G401 (cell line): ENCODE measurements at places on chromosomes 2 and 18.
A peak's percentile ranks its signal among the peaks of the same experiment; 100 is the strongest.

GRCh38 chr2:45904267-45904945 is 252.9 kb downstream of the PRKCE start:
- DNase-seq = no peak

GRCh38 chr2:96095116-96095636 is 21.2 kb downstream of the ADRA2B start:
- DNase-seq = no peak

DNA sequence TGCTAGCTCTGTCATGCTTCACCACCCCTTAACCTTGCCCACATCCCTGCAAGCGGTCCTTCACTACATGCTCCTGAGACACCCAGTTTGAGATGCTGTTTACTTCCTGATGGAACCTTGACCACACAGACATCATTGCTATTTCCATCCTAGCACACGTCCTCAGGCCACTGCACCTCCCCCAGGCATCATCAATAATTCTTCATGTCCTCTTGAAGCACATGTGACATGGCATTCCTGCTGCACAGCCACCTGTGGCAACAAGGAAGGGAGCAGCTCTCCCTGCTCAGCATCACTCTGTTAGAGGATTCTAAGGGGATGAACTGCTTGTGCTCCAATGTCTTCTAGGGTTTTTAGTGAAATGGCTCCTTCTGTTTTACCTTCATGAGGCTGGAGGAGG is 26.1 kb upstream of the ST3GAL5 start:
- no peak for DNase-seq

DNA sequence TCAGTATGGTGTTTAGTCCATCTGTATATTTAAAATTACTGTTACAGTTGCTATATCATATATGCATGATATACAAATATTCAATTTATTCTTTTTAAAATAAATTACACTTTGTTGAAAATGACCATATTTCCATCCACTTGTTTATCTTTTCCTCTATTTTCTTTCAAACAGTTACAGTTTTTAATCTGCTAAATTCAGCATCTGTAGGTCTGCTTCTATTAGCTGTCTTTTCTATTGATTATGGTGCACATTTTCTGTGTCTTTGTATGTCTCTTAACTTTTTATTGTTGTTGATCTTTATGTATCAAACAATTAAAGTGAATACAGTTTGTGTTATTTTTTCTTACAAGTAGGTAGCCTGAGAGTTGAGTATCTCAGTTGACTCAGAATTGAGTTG is 28.1 kb downstream of the IL18R1 start:
- no peak for DNase-seq

DNA sequence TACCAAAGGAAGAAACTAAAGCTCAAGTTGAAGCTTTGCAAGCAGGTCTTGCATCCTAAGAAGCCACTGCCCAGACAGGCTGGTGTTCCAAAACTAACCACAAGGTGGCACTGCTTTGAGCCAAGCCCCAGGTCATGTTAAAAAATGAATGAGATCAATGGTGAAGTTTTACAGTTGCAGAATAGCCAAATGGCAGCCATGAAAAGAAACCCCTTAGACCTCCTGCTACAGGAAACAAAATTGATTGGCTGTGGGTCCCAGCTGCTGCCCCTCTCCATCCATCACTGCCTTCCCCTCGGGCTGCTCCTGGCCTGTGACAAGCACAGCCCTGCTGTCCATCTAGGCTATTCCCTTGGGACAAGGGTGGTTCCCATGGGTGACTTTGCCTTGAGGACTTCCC is 20.7 kb upstream of the MREG start:
- DNase-seq = peak; percentile 74

DNA sequence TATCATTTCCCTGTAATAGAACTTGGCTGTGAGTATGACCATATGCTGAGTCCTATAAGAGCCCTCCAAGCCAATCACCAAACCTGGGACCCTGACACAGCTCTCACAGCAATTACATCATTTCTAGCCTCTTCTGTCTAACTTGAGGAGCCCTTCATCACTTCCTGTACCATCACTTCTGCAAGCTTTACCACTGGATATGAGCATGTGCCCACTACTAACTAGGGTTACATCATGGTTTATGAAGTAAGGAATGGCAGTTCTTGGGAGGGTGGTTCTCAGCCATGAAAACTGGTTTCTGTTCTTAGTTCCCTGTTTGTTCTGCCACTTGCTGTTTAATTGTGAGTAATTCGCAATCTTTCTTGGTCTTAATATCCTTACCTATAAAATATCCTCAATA is 31.0 kb upstream of the EPB41L3 start:
- DNase-seq = no peak

- no peak for DNase-seq
These were observed 71.4 kb downstream of the TWIST2 start for GRCh38 chr2:238919307-238919706.

DNA sequence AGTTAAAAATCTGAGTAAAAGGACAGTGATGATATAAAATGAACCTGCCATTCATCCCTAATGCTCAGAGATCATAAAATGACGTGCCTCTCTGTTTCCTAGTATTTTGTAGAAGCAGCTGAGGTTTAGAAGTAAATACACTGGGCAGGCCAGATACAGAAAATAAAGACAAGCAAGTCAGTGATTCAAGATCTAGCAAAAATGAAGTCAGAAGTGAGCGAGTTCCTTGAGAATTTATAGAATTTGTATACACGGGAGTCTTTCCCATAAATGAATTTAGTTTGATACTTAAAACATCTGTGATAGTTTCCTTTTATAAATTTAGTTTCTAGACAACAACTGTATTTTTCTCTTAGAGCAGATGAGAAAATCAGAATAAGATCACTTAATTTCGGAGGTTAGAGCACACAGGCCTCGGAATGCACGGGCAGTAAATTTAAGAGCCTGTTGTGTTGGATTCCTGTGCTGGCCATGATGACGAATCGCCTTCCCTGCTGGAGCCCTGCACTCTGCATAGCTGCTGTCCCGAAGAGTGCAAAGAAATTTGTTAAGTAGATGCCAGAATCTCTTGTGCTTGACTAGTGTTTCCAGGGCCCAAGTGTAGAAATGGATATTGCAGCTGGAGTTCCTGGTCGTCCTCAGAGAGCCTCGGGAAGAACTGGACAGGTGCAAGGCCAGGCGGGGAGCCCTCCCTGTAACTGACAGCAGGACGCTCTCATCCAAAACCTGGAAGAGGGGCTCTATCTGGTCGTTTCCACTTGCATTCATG is 83.7 kb upstream of the RBM44 start:
- no peak for DNase-seq

DNA sequence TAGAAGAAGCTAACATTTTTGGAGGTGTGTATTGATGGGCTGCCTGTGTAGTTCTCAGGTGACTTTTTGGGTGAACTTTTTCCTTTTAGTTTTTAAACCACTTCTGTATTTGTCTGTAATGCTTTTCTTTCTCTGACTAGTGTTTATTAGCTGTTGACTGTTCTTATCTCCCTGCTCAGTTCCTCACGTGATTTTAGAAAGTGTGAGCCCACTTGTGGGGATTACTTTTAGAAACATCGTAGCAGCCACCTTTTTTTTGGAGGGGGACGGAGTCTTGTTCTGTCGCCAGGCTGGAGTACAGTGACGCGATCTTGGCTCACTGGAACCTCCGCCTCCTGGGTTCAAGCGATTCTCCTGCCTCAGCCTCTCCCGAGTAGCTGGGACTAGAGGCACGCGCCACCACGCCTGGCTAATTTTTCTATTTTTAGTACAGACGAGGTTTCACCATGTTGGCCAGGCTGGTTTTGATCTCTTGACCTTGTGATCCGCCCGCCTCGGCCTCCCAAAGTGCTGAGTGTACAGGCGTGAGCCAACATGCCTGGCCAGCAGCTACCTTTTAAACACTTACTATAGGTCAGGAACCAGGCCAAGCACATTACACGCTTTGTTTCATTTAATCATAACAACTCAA is 9.2 kb upstream of the CDKL4 start:
- no peak for DNase-seq

DNA sequence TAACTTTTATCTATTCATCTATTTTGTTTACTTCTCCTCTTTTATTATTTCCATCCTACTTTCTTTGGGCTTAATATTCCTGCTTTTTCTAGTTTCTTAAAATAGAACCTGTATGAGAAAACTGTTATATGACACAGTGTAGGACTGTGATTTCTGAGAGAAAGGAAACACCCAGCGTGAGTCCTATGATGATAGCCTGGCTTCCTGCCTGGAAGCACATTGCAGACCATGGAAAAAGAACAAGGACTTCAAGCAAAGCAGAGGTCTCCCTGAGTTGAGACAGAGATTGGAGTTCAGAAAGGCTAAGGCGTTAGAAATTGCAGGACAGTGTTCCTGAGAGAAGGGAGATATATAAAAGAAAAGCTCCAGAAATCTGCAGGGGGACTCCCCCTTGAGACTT is 7.8 kb downstream of the RBM44 start:
- DNase-seq = no peak

GRCh38 chr18:28960146-28960545 is 783.2 kb upstream of the CDH2 start:
- no peak for DNase-seq

- DNase-seq = no peak
These were observed 1.2 kb downstream of the CNOT11 start for GRCh38 chr2:101253703-101254450.

GRCh38 chr2:172704072-172704936 is 31.3 kb upstream of the RAPGEF4 start:
- peak; percentile 49 for DNase-seq

GRCh38 chr2:111652681-111653080 is 231.3 kb downstream of the ANAPC1 start:
- DNase-seq = no peak

DNA sequence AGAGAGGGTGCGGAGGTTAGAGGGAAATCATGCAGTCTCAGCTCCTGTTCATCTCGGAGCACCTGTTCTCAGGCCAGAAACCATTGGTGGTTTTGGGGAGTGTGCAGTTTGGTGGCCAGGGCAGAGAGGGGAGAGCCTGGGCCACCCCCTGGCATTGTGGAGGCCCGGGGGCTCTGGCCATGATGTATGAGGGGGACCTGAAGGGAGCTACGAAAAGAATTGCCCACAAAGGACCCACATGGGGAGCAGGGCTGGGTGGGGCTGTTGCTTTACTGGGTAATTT is 87.7 kb downstream of the DGKD start:
- no peak for DNase-seq

DNA sequence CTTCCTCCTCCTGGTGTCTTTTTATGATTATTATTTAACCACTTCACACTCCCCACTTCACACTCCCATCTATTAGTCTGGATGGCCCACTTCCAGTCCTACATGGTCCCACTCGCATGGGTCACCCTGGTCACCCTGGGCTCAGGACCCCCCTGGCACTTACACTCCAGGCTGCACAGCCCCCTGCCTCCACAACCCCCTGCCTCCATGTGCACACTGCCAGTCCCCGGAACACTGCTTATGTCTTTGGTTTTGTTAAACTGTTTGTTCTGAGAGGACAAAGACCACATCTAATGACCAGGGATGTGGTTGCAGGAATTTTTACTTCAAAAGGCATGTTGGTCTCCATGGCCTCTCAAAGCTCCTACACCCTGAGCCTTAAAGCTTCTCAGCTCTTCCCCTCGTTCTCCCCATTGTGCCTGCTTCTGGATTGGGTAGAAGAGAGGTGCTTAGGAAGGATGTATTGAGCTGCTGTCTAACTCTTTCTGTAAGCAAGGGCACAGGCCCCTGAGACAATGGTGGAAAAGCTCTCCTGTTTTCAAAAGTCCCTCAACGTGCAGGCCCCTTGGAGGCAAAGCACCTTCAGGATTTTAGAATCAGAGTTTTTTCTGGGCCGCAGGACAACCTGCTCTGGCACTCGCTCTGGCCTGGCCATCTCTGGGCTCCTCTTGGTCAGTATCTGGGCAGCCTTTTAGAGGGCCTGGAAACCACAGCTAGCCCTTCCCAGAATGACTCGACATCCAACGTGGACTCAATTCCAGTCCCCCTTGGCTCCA is 150.0 kb upstream of the HAAO start:
- DNase-seq = no peak

DNA sequence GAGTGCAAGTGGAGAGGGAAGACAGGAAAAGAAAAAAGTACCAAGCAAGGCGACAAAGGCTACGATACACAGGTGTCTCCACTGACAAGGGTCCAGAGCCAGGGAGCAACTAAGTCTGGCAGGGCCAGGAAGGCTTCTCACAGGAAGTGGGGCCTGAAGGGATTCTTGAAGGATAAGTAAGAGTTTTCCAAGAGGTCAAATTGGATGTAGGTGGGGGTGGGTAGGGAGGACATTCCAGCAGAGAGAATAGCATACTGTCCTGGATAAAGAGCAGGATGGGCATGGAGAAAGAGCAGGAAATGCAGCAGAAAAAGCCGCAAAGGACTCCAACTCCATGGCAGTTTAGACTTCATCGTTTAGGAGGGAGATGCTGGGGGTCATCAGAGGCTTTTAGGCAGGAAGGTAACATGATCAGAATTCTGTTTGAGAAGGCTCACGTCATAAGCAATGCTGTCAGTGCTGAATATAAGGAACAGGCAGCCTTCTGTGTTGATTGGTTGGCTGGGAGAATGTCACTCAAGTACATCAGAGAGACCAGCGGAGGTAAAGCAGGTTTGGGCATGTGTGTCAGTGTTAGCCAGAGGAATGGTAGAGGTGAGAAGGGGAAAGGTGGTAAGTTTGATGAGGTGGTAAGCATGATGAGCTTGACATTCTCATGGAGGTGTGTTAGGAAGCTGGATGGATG is 35.1 kb downstream of the ARHGAP25 start:
- no peak for DNase-seq

DNA sequence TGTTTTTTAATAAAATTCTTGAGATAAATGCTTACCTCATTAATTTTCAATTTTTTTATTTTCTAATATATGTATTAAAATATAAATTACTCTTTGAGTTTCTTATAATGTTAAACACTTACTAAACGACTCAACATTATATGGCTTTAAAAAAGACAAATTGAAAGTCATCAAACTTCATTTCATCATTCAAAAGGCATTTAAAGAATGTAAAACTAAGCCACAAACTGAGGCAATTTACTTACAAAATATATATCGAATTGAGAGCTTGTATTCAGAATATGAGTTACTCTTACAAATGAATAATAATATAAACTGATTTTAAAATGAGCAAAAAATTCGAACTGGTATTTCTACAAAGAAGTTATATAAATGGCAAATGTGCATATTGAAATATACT is 1262.2 kb upstream of the PIK3C3 start:
- no peak for DNase-seq

DNA sequence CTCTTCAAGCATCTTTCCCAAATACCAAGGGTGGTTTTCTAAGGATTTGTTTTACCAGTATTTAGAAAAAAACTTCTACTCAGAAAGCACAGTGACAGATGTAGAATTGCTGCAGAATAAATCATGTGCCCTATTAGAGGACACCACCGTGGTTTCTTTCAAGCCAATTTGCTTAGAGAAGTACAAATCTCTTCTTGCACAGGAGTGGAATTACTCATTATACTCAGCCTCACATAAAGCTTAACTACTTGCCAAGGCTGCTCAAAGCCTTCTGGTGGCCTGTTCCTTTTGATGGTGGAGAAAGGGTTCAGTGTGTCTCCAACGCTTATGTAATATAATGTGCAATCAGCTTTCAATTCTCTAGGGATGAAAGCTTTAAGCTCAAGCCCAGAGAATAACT is 66.5 kb upstream of the CTNNA2 start:
- DNase-seq = no peak

GRCh38 chr2:6864923-6865345 is 773 bp downstream of the CMPK2 start:
- DNase-seq = no peak
